Osteocyte (in vitro differentiated cells): ENCODE measurements at places on chromosomes 16 and 17.

GRCh38 chr16:27232061-27232900, 29.0 kb downstream of the KDM8 start:
- DNase-seq: no peak

DNA sequence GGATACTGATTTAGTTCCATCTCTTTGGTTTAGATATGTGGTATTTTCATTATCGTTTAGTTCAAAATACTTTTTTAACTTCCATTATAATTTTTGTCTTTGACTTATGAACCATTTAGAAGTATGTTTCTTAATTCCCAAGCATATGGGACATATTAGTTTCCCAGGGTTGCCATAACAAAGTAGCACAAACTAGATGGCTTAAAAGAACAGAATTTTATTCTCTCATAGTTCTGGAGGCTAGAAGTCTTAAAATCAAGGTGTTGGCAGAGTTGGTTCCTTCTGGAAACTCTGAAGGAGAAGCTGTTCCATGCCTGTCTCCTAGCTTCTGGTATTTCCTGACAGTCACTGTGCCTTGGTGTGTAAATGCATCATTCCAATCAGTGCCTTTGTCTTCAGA, 291.5 kb upstream of the AXIN2 start:
- no peak for DNase-seq

DNA sequence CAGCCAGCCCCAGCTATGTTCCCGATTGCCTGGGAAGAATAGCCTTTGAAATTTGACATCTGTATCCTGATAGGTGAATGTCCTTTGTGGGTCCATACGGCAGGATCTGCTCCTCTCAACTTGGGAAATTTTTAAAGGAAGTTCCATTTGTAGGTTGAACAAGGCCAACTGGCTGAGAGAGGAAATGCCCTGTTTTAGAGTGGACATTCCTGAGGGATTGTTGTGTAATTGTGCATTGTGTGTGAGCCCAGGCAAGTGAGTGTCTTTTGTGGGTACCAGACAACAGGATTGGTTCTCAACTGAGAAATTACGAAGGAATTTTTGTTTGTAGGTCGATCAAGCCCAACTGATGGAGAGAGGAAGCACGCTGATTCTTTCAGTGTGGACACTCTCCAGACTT, 2.6 kb upstream of the CPHXL2 start:
- DNase-seq: no peak

DNA sequence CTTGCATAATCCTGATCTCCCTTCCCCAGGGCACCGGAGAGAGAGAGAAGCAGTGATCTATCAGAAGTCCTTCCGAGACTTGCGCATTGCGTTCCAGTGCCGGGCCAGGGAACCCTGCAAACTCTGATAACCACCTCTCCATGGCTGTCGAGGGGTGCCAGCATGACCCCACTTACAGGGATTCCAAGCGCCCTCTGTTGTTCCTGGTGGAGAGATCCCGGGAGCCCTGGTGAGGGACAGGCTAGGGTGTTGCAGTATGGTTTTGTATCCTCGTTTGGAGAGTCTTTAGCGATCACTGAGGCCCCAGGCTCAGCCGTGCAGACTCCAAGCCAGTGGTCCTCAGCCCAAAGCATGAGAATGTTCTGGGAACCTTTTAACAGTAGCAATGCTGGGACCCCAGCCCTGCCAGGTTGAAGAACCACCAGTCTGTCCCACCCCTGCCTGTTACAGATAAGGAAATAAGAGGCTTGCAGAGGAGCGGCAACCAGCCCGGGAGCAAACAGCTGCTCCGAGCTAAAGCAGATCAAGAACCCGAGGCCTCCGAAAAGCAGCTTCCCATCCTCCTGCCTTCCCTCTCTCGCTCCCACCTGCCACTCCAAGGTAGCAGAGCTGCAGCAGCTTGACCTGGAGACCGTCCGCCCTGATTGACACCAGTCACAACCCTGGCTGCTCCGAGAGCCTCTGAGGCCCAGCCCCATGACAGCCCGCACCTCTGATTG, 150.3 kb upstream of the RPL38 start:
- no peak for DNase-seq
